ENCODE measurements at places on chromosomes 12 and 14.

DNA sequence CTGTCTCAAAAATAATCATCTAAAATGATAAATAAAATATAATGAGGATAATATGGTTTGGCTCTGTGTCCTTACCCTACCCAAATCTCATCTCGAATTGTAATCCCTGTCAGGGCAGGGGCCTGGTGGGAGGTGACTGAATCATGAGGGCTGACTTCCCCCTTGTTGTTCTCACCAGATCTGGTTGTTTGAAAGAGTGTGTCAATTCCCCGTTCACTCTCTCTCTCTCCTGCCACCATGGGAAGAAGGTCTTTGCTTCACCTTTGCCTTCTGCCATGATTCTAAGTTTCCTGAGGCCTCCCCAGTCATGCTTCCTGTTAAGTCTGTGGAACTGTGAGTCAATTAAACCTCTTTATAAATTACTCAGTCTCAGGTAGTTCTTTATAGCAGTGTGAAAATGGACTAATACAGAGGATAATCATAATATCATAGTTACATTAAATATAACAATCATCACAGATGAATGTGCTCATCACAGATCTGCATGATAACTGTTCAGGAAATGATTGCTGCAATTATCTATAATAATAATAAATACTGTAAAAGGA is 12.6 kb downstream of the EFCAB11 start:
- no peak for DNase-seq

- DNase-seq, result no peak
Measured at GRCh38 chr12:58884916-58885315, 35.4 kb downstream of the LRIG3 start.

DNA sequence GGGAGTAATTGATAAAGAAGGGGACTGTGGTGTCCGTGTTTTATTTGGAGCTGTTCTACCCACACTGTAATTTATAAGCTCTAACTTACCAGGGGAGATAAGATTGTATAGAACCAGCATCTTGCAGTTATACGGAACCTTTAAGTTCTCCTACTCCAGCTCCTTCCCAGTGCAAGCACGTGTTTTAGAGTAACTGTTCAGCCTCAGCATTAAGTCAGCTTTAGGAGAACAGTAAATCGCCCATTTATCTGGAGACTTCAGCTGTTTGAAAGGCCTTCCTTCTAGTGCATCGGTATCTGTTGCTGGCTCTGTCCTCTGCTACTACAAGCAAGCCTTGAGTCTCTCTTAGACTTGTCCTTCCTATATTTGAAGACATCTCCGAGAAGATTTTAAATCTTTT is 95.6 kb downstream of the ETV6 start:
- DNase-seq, result no peak

GRCh38 chr14:99964979-99965378 is 100.2 kb upstream of the EVL start:
- DNase-seq, result no peak

DNA sequence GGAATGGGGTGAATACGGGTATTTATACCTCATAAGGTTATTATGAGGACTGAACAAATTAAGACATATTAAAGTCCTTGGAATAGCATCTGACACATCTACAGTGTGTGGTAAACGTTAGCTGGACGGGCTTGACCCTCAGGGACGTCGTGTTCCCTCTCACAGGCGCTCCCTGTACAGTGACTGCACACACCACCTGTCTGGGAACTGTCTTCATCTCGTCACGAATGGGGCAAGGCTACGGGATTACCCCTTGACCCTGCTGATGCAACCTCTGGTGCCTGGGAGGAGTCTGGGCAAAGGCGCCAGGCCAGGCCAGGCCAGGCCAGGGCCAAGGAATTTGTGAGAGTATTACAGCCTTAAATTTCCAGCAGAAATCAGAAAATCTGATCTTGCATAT is 191.1 kb downstream of the CALM1 start:
- DNase-seq, result no peak

- DNase-seq, result no peak
Measured at GRCh38 chr12:105825141-105825540, 313.6 kb downstream of the NUAK1 start.

DNA sequence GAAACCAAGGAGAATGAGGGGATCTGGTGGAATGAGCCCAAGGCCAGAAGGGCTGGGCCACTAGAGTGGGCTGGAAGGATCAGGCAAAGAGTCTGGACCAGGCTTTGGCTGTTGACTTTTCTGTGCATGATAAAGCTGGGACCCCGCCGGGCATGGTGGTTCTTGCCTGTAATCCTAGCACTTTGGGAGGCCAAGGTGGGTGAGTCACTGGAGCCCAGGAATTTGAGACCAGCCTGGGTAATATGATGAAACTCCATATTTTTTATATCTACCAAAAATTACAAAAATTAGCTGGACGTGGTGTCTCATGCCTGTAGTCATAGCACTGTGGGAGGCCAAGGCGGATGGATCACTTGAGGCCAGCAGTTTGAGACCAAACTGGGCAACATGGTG is 393 bp upstream of the KLHL33 start:
- no peak for DNase-seq

GRCh38 chr12:132771126-132771838 is 9.7 kb upstream of the ANKLE2 start:
- no peak for DNase-seq

- DNase-seq, result no peak
Measured at GRCh38 chr12:112115259-112116045, 6.9 kb upstream of the NAA25 start.

GRCh38 chr12:25583545-25583944 is 30.5 kb upstream of the LMNTD1 start:
- DNase-seq, result no peak

- no peak for DNase-seq
Measured at GRCh38 chr14:91998667-91999570, 40.9 kb downstream of the TRIP11 start.

GRCh38 chr12:67019070-67019469 is 250.1 kb upstream of the CAND1 start:
- DNase-seq, result no peak

DNA sequence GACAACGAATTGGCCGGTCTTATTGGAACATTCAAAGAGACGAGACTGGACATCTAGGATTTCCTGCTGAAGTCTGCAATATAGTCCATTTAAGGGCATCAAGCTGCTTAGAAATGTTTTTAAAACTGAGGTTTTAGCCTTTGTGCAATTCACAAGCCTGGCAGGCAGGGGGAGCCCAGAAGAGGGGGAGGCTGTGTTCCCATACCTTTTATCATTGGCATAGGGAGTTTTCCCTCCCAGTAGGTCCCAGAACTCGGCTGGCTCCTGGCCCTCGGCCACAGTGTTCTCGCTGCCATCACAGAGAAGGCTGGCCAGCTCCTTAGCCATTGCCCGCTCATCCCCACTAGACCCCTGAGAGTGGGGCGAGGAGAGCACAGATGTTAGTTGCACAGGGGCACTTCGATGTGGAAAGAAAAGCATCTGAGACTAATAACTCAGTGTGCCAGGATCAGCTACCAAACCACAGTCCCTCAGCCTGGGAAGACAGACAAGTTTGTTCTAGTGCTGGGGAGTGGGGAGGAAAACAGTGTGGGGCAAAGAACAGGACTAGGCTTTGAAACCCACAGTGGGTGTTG is 15.1 kb downstream of the AVIL start:
- no peak for DNase-seq

- no peak for DNase-seq
Measured at GRCh38 chr12:27517546-27517945, 6.5 kb upstream of the PPFIBP1 start.

DNA sequence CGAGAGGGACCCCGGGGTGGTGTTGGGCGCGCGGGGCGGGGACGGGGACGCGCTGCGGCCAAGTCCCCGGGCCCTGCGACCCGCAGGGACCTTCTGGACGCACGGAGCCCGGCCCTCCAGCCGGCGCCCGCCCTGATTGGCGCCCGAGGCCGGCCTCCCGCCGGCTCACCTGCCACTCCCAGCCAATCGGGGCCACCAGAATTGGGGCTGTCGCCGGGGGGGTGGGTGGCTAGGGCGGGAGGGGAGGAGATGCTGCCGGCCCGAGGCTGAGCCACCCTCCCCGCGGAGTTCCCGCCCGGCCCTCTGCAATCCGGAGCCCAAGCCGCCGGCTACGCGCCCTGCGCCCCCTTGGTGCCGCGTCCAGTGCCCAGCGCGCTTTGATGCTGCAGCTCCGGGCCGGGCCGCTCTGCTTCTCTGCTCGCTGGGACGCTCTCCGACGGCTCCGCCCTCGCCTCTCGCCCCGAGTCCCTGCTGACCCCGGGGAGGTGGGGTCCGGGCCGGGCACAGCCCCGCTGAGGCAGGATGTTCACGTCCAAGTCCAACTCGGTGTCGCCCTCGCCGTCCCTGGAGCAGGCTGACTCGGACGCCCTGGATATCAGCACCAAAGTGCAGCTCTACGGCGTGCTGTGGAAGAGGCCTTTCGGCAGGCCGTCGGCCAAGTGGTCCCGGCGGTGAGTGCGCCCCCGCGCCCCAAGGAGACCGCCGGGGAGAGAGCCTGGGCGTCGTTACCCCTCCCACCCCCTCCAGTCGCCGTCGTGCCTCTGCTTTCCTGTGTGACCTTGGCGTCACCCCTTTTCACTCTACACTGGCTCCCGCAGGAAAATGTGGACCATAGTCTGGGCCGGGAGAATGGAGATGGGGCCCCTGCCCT is at the start of gene PLEKHD1:
PLEKHD1 (plus strand) TSS at position 285 of the 871 bp plus-strand sequence; CDS start at position 523, 238 bp downstream.
- DNase-seq, result peak; percentile 66

- DNase-seq, result no peak
Measured at GRCh38 chr12:31887109-31887811, 72.0 kb upstream of the RESF1 start.

- no peak for DNase-seq
Measured at GRCh38 chr14:80116157-80116556, 95.1 kb downstream of the DIO2 start.

GRCh38 chr12:61490526-61491498 is 769.4 kb upstream of the USP15 start:
- DNase-seq, result no peak

- DNase-seq, result no peak
Measured at GRCh38 chr14:81401420-81402122, 1.4 kb upstream of the STON2 start.

GRCh38 chr12:48472259-48472658 is at the start of gene ANP32D:
Gene ANP32D (plus strand): TSS chr12:48472559. CDS start chr12:48472665, 106 bp downstream.
- DNase-seq, result no peak

DNA sequence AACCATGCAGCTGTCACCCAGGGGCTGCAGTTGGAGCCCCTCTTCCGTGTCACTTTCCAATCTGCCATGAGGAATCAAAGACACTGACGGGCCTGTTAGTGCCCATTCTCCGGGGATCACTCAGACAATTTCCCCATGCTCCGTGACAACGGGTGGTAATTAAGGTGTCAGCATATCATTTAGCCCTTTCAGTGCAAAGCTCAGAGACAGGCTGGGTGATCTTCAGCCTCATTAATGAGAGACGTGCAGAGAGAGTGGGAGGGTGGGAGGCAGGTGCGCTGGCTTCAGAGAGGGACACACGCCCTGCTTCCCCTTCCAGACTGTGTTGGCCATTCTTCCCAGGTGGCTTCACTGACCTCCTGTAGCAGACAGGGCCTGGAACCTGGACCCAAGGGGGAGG is 58.7 kb downstream of the MVK start:
- DNase-seq, result no peak

DNA sequence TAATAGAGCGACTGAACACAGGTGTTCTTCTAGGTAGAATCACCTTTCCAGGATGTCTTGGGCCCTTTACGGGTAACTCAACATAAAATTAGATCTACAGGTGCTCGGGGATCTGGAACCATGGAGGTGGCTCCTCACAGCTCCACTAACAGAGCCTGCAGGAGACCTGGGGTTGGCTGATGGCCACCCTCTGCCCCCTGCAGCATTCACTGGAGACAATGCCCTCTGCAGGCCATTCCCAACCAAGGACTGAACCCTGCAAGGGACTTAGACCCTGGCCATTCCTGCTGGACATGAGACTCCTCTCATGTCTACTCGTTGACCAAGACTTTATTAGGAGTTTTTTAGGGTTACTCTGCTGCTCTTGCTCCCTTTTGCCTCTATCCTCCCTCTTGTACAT is 58.5 kb upstream of the PPP4R3A start:
- DNase-seq, result no peak

GRCh38 chr12:71594214-71594948 is 69.3 kb downstream of the ZFC3H1 start:
- no peak for DNase-seq

DNA sequence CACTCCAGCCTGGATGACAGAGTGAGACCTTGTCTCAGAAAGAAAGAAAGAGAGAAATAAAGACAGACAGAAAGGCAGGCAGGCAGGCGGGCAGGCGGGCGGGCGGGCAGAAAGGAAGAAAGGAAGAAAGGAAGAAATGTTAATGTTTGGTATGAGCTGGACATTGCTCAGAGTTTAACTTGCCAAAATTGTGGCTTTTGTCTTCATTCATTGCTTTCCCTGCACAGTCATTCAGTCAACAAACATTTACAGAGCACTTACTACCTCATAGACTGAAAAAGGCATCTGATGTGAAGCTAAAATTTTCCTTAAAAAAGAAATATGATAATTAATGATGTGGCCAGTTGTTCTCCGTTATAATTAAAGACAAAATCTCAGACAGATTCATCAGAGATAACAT is 247.1 kb downstream of the SPTSSA start:
- DNase-seq, result no peak

DNA sequence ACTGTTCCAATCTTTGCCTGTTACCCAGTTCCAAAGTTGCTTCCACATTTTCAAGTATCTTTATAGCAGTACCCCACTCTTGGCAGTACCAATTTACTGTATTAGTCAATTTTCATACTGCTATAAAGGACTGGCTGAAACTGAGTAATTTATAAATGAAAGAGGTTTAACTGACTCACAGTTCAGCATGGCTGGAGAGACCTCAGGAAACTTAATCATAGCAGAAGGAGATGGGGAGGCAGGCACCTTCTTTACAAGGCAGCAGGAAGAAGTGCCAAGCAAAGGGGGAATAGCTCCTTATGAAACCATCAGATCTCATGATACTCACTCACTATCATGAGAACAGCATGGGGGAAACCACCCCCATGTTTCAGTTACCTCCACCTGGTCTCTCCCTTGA is 215.0 kb downstream of the SNAPC1 start:
- DNase-seq, result no peak

GRCh38 chr12:63795032-63795687 is 15.5 kb downstream of the RXYLT1 start:
- no peak for DNase-seq

GRCh38 chr12:54352891-54353874 is 11.1 kb downstream of the GPR84 start:
- no peak for DNase-seq

- no peak for DNase-seq
Measured at GRCh38 chr14:53615252-53615651, 341.4 kb downstream of the BMP4 start.

- no peak for DNase-seq
Measured at GRCh38 chr12:95726903-95727302, 63.7 kb downstream of the NTN4 start.
